Activated CD8-positive, alpha-beta memory T cell treated with anti-CD3 and anti-CD28 coated beads for 1 hour (primary cell): ENCODE measurements at places on chromosomes 1 and 21.

GRCh38 chr1:192789871-192790270, 19.0 kb upstream of the RGS2 start:
- DNase-seq = no peak

- no peak for DNase-seq
These were observed 64.1 kb downstream of the NOS1AP start for GRCh38 chr1:162133566-162133965.

- no peak for DNase-seq
These were observed 120.1 kb downstream of the PRDM2 start for GRCh38 chr1:13820055-13820454.

DNA sequence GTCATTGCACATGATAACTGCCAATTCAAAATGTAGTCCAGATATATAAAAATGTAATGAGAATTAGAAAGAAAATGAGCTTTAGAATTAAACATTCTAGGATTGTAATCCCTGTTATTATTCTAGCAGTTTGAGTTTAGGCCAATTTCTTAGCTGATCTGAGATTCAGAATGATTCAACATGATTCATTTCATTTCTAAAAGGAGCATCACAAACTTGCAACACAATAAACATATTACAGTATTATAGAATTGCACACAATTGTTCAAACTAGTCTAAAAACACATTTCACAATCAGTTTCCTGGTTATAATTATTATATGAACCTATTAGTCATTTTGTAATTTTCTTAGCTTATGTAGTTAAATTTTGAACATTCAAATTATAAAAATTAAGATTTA, 43.3 kb upstream of the TSHB start:
- DNase-seq = no peak

GRCh38 chr21:28734522-28735175, 258.0 kb downstream of the LTN1 start:
- no peak for DNase-seq

- DNase-seq = no peak
These were observed 581 bp downstream of the EFCAB14 start for GRCh38 chr1:46718340-46718726.

DNA sequence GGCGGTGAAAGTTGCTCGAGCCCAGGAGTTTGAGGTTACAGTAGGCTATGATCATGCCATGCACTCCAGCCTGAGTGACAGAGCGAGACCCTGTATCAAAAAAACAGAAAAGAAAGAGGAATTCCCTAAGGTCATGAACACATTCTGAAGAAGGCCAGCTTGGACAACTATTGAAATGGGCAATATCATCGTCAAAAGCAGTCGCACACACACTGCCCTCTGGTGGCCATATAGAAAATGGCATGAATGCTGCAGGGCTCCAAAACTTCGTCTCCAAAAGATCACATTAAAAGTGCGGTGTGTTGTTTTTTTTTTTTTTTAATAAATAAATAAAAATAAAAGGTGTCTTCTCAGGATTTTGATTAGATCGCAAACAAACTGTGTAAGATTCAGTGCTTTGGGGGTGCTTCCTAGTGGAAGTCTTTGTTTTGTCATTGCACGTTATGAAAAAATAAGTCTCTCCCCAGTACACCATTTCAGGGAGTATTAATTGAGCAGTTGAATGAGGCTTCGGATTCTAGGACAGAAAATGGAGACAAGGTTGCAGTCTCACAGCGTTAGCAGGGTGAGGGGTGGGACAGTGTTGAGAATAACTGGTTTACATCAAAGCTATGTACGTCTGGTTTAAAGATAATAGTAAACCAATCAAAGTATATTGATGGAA, 87.5 kb upstream of the FMN2 start:
- DNase-seq = no peak

DNA sequence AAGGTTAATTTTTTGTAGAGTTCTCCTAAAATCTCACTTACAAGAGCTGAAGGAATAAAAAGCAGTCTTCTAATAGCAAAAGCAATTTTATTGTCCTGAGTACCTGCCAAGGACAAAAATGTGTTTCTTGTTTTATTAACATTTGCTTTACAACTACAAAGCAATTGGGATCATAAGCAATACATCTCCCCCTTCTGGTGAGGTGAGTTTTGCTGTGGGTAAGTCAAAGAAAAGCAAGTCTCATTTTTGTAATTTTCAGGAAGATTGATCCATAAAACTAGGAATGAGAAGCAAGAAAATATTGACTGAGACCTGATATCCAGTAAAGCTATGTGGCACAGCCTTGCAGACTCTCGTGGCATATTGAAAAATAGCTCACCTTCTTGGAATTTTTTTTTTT, 2162.7 kb downstream of the NCAM2 start:
- no peak for DNase-seq

DNA sequence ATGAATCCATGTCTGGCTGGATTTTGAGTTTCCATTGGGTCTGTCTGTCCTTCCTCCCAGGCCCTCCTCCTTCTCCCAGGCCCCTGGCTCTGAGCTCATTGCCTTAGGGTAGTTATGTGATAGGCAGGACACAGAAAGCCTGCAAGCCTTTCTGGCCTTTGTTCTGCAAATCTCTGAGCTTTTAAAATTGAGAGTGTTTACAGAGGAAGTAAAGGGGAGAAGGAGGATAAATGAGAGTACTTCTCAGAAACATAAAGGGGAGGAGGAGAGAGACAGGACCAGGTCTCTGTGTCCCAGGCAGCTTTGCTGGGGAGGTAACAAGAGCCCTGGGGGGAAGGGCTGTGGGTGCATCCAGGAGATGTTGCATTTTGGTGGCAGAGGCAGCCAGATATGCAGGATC, 126.7 kb downstream of the FOXD2 start:
- DNase-seq = no peak

- DNase-seq = no peak
These were observed 99.0 kb upstream of the WLS start for GRCh38 chr1:68331117-68331865.

- no peak for DNase-seq
These were observed 82.9 kb upstream of the SSX2IP start for GRCh38 chr1:84773195-84773594.

- no peak for DNase-seq
These were observed 44.3 kb downstream of the TRIM11 start for GRCh38 chr1:228362141-228362883.

DNA sequence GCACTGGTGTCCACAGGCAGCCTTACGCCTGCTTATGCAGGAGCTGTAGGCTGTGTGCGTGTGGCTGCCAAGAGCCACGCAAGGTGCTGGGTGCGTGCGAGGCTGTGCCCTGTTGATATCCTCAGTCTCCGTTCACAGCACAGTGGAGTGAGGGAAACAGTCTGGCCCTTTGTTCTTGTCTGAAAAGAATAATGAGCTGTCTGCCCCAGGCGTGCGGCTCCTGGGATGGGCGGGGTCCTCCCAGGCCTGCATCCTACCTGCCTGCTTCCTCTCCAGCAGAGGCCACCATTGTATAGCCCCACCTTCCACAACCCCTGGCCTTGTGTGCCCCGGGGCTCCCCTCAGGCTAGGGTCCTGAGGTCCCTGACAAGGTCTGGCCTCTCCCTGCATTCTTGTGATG, 47.0 kb upstream of the KDM4A start:
- DNase-seq = no peak

DNA sequence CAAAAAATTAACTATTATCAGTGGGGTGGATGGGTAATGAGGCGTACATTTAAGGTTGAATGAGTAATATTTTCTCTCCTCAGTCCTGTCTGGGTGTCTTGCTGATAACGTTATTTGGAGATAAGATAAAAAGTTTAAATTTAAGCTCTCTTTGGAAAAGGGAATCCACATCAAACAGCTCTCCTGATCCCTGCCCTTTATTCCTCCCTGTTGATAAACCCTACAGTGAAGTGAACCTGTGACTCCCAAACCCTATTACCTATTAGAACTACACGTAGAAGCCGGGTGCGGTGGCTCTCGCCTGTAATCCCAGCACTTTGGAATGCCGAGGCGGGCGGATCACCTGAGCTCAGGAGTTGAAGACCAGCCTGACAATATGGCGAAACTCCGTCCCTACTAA, 9.9 kb upstream of the GPR161 start:
- DNase-seq = no peak

DNA sequence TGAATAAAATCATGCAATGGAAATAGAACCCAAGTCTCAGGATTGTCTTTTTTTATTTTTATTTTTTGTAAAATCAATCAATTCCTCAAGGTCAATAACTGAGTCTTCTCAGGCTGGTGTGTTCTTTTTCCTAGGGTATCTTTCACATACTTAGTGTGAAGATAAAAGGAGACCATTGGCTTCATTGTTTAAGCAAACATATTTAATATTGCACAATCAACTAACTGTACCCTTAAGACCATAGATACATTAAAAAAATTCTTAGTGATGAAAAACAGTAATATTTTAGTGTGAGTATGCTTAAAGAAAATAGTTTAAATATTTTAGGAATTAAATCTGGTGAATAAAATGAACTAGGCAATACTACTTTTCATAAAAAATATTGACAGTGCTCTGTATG, 31.4 kb downstream of the PDE4B start:
- DNase-seq = no peak

- no peak for DNase-seq
These were observed 1.9 kb upstream of the MAD2L2 start for GRCh38 chr1:11682799-11683198.

- no peak for DNase-seq
These were observed 43.2 kb upstream of the LYPLAL1 start for GRCh38 chr1:219130366-219130935.

DNA sequence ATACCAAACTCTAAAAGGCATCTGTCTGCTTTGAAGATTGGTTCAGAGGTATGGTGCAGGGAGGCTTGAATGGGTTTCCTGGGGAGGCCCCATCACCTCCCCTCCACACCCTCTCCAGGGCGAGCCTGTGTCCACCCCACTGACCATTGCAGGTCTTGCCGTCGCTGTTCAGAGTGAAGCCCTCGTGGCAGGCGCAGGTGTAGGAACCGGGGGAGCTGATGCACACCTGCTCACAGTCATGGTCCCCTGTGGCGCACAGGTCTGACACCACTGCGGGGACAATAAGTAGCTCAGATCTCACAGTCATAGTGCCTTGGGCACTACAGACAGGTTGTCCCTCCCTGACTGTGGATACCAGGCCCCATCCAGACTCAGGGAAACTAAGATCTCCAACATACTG, 6.7 kb downstream of the MATN1 start:
- no peak for DNase-seq

DNA sequence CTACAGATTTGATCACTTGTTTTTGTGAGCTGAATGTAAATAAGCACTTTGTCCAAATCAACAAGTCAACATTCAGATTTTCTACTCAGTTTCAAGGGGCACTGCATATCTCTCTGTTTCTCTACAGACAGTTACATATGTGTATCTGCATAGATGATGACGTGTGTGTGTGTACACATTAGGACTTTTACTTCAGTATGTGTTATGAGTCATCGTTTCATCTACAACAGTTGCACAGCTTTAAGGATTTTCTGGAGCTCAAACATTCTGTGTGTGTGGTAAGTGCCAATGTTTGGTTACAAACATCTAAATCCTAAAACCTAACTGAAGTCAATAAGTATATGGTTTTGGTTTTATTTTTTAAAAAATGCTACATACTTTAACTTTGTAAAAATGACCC, 494.5 kb upstream of the PBX1 start:
- DNase-seq = no peak

GRCh38 chr21:27275294-27275927, 308.5 kb upstream of the ADAMTS5 start:
- no peak for DNase-seq

GRCh38 chr1:6239950-6240768, 3.8 kb upstream of the HES3 start:
- DNase-seq = no peak

GRCh38 chr1:234628089-234628488, 18.1 kb upstream of the IRF2BP2 start:
- DNase-seq = no peak

- no peak for DNase-seq
These were observed 149.4 kb downstream of the FAM78B start for GRCh38 chr1:166017395-166017794.

DNA sequence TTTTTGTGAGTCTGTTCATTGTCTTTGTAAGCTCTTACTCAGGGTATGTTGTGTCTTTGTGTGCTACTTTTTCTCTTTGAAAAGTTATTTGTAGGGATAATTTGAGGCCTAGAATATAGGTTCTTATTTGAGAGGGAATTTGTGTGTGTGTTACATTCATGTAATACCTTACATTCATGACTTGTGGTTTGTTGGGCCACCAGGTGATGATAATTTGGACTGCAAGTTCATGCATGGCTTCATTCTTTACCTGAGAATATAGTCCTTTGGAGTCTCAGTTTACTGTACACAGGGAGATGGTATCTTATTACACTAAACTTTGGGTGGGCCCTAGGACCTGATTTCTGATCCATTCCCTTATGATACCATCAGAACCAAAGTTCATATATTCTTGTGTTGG, 51.8 kb upstream of the FASLG start:
- DNase-seq = no peak

DNA sequence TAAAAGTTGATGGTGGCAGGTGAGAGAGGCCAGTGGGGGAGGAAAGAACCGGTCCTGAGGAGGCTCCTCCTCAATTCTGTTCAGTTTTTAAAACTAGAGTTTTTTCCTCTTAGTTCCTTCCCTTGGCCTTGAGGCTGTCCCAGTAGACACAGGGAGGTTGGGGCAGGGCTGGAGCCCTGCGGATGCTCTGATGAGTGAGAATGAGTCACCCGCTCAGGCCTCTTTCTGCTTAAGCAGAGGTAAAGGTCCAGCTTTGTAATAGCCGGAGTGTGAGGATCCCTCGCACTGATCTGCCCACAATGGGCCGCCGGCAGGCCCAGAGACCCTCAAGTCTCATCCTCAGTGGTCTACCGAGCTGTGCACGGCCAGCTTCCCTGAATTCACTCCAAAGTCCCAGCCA, 49.6 kb upstream of the IRF2BP2 start:
- DNase-seq = no peak

GRCh38 chr1:226602186-226603021, 53.8 kb downstream of the STUM start:
- no peak for DNase-seq

GRCh38 chr21:31157756-31158155, 119.5 kb upstream of the KRTAP19-8 start:
- no peak for DNase-seq
